ENCODE measurements at places on chromosomes 13 and 19.
A peak's percentile ranks its signal among the peaks of the same experiment; 100 is the strongest.

DNA sequence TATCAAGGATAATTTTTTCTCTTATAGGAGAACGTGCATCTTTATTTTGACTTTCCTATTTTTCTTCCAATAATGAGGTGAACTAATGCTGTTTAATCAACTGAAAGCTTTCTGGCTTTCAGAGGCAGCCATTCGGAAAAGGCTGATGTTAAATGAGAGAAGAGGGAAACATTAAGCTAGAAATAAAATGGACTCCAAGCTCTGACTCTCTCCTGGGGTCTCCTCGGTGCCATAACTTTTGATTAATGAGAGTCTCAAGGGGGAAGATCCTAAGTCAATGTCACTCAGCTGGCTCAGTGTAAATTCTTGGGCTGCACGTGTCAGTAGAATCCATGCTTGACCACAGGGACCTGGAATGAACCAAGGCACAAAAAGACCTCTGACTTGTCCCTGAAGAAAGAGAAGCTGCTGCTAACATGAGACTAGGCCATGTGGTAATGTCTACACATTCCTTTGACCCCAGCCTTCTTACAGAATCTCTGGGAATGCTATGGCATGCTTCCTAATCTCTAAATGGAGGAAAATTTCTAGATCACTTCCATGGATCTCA lies 152.2 kb upstream of the RFC3 start:
- no peak for DNase-seq

GRCh38 chr19:44539236-44539826 lies 9.9 kb upstream of the CEACAM20 start:
- DNase-seq = no peak

- DNase-seq = no peak
These were observed 547.0 kb upstream of the SLITRK5 start for GRCh38 chr13:87123987-87124784.

- peak; percentile 60 for DNase-seq
These were observed 31.7 kb downstream of the DNAJC15 start for GRCh38 chr13:43054803-43055802.

DNA sequence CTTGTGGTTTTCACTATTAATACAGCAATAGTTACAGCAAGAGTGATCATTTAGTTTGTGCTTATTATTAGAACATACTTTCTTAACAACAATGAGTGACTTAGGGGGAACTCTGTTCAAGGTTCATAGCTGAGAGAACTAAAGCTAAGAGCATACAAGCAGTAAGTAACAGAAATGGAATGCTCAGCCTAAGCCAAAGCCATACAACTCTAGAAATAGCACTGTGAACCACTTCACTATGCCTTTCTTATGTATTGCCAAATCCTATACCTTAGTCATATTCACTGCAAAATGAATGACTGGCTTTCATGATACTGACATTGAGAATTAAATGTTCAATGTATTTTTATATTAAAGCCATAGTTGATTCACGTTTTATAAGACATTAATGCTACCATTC lies 599.7 kb upstream of the SLITRK1 start:
- no peak for DNase-seq

DNA sequence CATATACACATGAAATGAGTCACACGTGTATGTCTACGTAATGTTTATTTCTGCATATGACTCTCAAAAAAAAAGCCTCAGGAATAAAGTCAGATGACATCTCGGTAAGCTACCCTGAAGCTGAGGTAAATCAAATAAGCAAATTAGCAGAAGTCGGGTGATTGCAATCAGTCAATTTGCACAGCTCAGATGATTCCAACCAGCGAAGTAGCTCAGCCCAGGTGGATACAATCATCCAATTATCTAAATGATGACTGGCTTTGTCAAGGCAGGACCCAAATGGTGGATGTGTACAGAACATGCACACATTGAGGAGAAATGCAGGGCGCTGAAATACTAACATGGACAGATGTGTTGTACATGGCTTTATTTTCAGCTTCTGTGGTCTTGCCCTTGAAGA lies 148.5 kb downstream of the ZNF486 start:
- no peak for DNase-seq

DNA sequence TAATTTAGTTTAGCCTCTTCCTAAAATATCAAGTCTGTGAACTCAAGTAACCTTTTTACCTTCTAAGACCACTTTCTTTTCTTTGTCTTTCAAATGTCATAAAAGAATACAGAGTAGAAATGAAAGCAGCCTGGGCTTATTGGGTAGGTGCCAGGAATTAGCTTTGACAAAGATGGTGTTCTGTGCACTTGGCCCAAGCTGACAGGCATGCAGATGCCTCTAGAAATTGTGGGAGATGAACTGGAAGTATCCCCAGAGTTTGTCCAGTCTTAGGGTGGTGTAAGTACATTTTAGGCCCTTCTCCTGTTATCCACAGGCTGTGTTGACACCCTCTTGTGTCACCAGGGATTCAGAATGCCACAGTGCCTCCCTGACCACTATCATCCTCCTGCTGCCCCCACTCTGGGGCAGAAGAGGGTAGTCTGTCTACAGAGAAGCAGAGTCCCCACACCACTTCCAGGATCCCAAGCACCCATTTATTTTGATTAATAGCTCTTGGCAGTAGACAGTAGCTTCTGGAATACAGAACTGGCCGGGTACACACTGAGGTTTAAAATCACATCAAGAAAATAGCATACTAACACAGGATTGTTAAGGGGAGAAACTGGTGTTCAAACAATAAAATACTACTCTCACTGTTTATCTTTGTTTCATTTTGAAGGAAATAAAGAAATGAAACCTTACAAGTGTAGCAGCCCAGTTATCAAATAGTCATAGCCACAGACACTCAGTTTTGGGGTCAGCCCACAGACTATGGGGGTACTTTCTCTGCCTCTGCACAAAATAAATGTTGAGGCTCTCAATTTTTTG lies 343.2 kb downstream of the KCNRG start:
- peak; percentile 13 for DNase-seq

DNA sequence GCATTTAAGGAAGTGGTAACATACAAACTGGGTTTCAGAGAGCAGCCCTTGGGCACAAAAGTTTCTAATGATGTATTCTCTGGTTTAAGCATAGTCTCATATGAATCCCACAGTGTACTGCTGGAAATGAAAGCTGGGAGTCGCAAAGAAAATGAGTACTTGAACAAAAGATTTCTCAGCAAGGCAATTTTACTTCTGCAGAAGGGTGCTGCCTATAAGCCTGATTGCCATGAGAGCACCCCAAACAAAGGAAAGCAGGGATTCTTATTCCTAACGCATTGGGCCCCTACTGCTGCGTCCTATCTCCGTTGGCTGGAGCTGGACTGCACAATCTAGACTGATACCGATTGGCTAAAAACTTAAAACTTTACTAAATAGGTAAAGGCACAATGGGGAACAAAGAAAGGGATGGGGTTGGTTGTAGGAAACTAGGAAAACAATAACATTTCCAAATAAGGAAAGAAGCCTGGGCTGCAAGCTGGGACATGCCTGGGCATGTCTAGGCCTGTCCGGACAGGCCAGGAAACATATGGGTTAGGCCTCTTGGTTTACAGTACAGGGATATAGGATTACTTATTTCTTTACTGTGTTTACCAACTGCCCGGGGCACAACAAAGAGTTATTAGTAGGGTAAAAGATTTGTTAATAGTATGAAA lies 27.4 kb upstream of the VN1R4 start:
- no peak for DNase-seq

- DNase-seq = no peak
These were observed 273.4 kb downstream of the DCLK1 start for GRCh38 chr13:35857769-35858168.

DNA sequence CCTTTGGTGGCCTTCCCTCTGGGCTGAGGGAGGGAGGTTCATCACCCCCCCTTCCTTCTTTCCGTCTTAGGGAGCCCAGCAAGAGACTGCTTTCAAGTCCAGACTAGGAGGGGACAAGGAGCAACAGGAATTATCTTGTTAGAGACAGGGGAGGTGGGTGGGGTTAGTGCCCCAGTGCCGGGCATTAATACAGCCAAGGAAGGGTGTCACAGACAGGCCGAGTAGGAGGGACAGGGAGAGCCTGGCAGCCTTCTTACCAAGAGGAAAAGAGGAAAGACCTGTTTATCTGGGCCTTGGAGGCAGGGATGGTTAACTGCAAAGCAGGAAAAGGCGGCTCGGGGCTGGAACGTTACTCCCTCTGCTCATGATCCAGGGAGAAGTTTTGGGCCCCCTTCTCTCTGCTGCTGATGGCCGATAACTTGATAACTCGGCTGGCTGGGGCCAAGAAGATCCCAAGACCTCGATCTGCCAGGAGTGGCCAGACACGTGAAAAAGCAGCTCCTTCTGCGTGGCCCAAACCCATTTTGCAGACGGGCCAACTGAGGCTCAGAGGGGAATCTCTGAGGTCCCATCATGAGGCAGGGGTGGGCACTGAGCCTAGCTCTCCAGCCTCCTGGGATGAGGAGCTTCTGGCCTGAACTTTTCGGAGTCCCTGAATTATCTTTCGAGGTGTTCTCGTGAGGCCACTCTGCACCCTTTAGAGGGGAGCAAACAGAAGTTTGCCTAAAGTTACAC lies 79.3 kb downstream of the PTPRS start:
- no peak for DNase-seq

GRCh38 chr13:30927595-30927994 lies 4.9 kb upstream of the TEX26 start:
- no peak for DNase-seq

GRCh38 chr13:45674908-45675307 lies 27.2 kb upstream of the CBY2 start:
- DNase-seq = no peak

- DNase-seq = no peak
These were observed 11.3 kb downstream of the MYO9B start for GRCh38 chr19:17086834-17087233.

DNA sequence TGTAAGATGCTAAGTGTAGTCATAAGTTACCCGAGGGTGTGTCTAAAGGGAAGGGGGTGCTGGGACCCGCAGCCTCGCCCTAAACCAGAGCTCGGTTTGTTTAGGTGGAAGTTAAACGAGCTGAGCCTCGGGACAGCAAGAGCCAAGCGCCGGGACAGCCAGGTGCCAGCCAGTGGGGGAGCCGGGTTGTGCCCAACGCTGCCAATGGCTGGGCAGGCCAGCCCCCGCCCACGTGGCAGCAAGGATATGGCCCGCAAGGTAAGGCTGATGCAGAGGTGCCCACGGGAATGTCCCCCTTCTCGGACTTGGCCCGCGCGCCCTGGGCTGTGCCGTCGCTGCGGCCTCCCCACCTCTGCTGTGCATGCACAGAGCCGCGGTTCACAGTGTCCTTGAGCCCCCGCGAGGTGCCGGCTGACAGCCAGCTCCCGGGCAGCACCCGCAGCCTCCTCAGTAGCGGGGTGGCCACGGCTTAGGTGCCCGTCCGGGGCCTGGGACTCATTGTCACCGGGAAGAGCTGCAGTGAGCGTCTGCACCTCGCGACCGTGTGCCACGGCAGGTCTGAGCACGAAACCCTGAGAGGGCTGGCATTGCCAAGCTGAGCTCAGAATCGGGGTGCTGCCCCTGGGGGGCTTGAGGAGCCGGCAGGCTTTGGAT lies 9.3 kb upstream of the RPS15 start:
- peak; percentile 70 for DNase-seq

DNA sequence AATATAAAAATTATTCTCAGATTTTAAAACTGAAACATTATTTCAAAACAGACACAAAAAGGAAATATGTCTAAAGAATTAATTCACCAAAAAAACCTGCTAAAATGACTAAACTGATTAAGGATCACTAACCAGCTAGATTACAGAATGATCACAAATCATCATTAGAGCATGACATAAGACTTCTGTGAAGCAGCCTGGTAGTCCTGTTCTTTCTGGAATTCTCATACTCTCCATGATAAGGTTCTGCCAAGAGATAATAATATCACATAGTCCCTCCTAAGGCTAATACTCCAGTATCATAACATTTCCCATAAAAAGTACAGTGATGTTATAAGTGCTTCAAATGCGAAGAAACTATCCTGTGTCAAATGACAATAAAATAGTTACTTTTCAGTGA lies 1814.9 kb downstream of the SLITRK5 start:
- DNase-seq = no peak

GRCh38 chr19:1433119-1434039 lies 4.8 kb upstream of the RPS15 start:
- DNase-seq = no peak

- no peak for DNase-seq
These were observed 21.0 kb upstream of the SPRY2 start for GRCh38 chr13:80361883-80362327.

- no peak for DNase-seq
These were observed 30.8 kb downstream of the RGCC start for GRCh38 chr13:41488124-41488523.

DNA sequence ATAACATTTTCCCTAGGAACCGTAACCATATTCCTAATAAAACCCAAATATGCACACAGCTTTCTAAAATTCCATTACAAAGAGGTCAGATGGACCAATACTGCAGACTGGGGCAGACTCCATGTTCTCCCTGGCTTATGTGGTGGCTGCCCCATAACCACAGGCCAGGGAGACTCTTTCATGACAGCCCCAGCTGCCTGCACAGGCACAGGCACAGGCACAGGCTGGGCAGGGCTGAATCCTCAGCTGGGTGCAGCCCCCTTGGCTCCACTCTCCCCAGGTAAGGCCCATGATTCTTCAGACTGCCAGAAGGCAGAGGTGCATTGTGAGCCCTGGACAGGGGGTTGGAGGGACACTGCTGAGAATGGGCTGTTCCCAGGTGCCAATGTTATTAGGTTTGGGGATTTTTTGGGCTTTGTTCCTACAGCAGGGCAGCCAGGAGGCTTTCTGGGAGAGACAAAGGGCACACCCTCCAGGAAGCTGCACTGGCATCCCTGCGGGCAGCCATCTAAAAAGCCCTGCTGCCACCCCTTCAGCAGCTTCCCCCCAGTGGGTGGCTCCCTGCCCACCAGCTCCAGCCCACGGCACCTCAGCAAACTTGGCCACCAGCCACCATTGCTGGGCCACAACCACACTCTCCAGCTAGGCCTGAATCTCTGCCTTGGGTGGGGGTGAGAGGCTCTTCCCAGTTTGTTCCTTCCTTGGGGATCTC lies 20.0 kb downstream of the DOCK9 start:
- DNase-seq = no peak

GRCh38 chr19:50562329-50562728 lies 5.9 kb downstream of the LRRC4B start:
- no peak for DNase-seq

DNA sequence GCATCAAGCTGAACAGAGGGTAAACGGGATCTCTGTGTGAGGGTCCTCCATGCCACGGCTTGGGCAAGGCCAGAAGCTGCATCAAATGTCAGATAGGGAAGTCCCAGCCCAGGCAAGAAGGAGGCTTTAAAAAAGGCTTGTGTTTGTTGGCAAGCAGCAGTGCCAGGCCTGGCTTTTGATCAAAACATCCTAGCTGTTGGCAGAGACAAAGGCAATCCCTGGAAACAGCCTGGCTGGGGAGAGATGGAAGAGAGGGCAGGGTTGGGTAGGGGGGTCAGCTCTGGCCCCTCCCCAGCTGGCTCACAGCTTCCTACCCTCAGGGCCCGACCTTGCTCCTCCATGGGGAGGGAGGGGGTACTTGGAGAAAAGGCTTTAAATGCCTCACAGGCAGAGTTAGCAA lies 61.8 kb upstream of the KCTD15 start:
- DNase-seq = no peak

All from adrenal gland (tissue), 19 donors.